Activated naive CD8-positive, alpha-beta T cell treated with anti-CD3 and anti-CD28 coated beads, Interleukin-2, amount 50 U/mL, for 16 hours (primary cell): ENCODE measurements at places on chromosomes 13 and 19.

DNA sequence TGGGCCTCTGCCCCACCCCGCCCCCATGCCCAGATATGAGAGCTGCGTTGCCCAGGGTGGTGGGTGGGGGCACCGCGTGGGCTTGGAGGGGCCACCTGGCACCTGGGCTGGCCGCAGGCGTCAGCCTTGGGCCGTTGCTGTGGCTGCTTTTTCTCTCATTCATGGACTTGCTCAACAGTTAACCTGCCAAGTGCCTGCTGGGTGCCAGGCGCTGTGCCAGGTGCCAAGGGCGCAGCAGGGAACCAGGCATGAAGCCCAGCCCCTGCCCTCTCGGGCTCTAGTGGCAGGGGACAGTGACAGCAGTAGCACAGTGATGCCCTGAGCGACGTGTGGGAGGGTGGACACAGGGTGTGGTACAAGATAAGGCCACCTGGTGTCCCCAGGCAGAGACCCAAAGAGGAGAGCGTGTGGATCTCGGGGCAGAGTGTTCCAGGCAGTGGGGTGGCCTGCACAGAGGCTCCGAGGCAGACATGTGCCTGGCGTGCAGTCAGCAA lies 28.1 kb downstream of the DHX34 start:
- DNase-seq = no peak

GRCh38 chr13:50518781-50519201 lies 324.7 kb downstream of the DLEU7 start:
- DNase-seq = no peak

GRCh38 chr13:105345730-105346129 lies 1189.7 kb downstream of the EFNB2 start:
- DNase-seq = no peak

GRCh38 chr19:4172861-4173473 lies 9.4 kb downstream of the SIRT6 start:
- peak; percentile 29 for DNase-seq

GRCh38 chr13:109899316-109899715 lies 112.9 kb upstream of the IRS2 start:
- DNase-seq = no peak
